Sigmoid colon (tissue), 7 donors: ENCODE measurements at places on chromosomes 6 and 20. TPM values are rescaled to one million over a fixed set of nuclear protein-coding genes. Genes with fewer than 3 reads are reported as not detected.

The ID4 gene
- total RNA-seq, result 8.1 TPM

The ZNF165 gene
- total RNA-seq, result 1.8 TPM

The SIGLEC1 gene
- total RNA-seq, result 17.1 TPM

The EBF4 gene
- 31.0 TPM for total RNA-seq
